Stimulated activated CD8-positive, alpha-beta memory T cell treated with anti-CD3 and anti-CD28 coated beads, Interleukin-4, amount 100 ng/mL, for 24 hours (primary cell): ENCODE measurements at places on chromosomes 4 and X.

- no peak for DNase-seq
Observed at GRCh38 chr4:142095886-142096605, 459.7 kb downstream of the IL15 start.

GRCh38 chr4:66949419-66949818, 595.9 kb downstream of the CENPC start:
- DNase-seq = no peak

- no peak for DNase-seq
Observed at GRCh38 chr4:186702297-186702696, 21.4 kb downstream of the FAT1 start.

- no peak for DNase-seq
Observed at GRCh38 chrX:40012039-40012867, 85.5 kb downstream of the BCOR start.

DNA sequence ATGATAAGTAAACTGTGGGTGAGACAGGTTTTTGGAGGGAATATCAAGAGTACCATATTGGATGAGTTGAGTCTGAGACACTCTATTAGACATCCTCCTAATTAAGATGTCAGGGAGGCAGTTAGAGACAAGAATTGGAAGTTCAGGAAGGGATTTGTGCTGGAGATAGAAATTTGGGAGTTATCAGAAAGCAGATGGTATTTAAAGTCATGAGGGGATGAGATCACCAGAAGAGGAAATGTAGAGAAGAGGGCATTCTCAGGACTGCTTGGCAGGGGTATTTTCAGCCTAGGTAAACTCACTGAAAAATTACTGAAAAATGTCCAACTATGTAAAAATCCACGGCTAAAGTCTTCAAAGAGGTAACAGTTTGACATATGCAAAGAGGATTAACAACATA, 161.6 kb upstream of the PGRMC2 start:
- DNase-seq = no peak

DNA sequence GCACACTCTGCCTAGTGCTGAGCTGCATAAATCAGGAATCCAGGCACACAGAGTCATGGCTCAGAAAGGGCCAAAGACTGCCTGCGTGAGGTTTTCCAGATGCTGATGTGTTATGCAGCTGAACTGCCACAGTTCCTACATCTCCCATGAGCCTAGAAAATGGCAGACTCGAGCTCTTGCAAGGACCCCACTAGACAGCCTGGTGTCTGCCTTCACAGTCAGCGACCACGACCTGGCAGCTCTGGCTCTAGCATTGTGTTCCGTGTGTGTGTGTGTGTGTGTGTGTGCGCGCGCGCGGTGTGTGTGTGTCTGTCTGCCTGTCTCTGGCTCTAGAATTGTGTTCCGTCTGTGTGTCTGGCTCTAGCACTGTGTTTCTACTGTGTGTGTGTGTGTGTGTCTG, 203.6 kb upstream of the AGTR2 start:
- no peak for DNase-seq
